ENCODE measurements at places on chromosomes 12 and 14.
A peak's percentile ranks its signal among the peaks of the same experiment; 100 is the strongest.

DNA sequence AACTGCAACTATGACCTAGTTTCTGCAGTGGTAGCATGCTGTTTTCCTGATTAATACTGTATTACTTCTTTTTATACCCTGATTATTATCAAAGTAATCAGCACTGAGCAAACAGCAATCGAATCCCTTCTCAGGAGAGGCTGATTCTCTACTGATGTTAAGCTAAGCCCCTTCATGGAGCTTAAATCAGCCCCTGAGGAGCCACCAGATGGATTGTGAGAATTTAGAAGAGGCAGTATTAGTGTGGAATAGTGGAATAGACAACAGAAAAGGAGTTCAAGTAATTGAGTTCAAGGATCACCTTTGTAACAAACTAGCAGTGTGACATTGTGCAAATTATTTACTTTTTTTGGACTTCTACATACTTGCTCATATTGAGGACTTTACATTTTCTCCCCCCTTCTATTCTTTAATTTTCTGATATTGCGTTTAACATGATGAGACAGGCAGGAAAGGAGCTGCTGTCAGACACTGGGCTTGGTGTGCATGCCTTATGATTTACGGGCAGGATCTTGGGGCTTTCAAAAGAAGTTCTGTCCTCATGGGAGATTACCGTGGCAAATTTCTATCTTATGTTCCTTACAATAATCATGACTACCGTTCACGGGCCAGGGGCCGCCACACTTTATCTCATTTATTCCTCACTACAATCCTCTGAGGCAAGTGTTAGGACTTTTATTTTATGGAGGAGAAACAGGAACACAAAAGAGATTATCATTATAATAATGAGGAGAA, 68.0 kb downstream of the PTPRR start:
- no peaks in the 10 kb centered on the region for H3K27me3 ChIP-seq
- no peaks in the 10 kb centered on the region for H3K4me1 ChIP-seq
- H3K4me3 ChIP-seq, result no peak overlapping the region
- H3K27ac ChIP-seq, result no peak overlapping the region

- DNase-seq, result no peak
- H3K27ac ChIP-seq, result no peak overlapping the region
- no peaks in the 10 kb centered on the region for H3K4me1 ChIP-seq
- peaks cover 69% of the 10 kb centered on the region for H3K27me3 ChIP-seq
Observed at GRCh38 chr12:4210183-4210582, 63.4 kb upstream of the CCND2 start.

GRCh38 chr12:10354502-10354901, 35.3 kb downstream of the KLRK1 start:
- DNase-seq, result peak; percentile 46
- no peaks in the 10 kb centered on the region for H3K27me3 ChIP-seq
- H3K4me1 ChIP-seq, result peaks cover 10% of the 10 kb centered on the region
- H3K27ac ChIP-seq, result no peak overlapping the region

- no peaks in the 10 kb centered on the region for H3K36me3 ChIP-seq
- H3K4me1 ChIP-seq, result peaks cover 15% of the 10 kb centered on the region
- H3K27ac ChIP-seq, result no peak overlapping the region
- H3K4me3 ChIP-seq, result peak overlapping the region; percentile 76
- H3K27me3 ChIP-seq, result no peaks in the 10 kb centered on the region
Observed at GRCh38 chr12:104050436-104050835, 449 bp upstream of the GLT8D2 start.

- no peak overlapping the region for H3K27ac ChIP-seq
- no peaks in the 10 kb centered on the region for H3K27me3 ChIP-seq
- no peaks in the 10 kb centered on the region for H3K36me3 ChIP-seq
- H3K4me3 ChIP-seq, result no peak overlapping the region
Observed at GRCh38 chr14:36834293-36834692, 172.6 kb downstream of the PAX9 start.

GRCh38 chr12:71671816-71672215, 7.7 kb downstream of the THAP2 start:
- no peaks in the 10 kb centered on the region for H3K4me1 ChIP-seq
- DNase-seq, result no peak
- no peak overlapping the region for H3K27ac ChIP-seq
- H3K4me3 ChIP-seq, result no peak overlapping the region

- no peak overlapping the region for H3K27ac ChIP-seq
- H3K4me3 ChIP-seq, result no peak overlapping the region
- H3K4me1 ChIP-seq, result no peaks in the 10 kb centered on the region
Observed at GRCh38 chr14:78307671-78308070, 137.5 kb downstream of the NRXN3 start.

DNA sequence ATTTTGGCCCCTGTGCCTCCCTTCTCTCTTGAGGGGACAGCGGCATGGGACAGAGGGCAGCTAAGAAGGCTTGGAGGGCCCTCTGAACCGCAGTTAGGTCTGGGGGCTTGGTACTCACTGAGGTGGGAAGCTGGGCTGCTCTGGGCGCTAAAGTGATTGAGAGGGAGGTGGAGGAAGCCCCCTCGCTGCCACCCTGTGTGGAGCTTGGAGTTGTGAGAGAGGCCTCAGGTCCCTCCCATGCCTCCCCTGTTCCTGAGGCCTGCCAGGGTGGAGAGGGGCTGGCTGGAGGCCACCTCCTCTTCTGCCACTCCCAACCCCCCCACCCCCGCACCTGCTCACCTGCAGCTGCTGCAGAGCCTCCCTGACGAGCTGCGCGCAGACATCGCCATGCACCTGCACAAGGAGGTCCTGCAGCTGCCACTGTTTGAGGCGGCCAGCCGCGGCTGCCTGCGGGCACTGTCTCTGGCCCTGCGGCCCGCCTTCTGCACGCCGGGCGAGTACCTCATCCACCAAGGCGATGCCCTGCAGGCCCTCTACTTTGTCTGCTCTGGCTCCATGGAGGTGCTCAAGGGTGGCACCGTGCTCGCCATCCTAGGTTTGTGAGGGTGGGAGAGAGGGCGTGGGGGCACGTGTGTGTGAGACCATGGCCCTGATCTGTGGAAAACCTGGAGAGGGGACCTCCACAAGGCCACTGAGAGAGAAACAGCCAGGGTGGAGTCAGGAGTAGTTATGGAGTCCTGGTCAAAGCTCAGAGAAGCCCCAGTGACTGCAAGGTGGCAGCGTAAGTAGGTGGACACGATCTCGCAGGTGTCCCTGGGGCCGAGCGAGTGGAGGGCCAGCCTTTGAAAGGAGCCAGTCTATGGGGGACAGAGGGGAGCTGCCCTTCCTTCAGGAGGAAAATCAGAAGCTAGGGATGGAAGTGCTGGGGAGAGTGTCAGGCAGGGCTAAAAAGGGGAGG, 11.2 kb downstream of the KCNH3 start:
- no peaks in the 10 kb centered on the region for H3K4me1 ChIP-seq
- no peak for DNase-seq
- no peak overlapping the region for H3K4me3 ChIP-seq
- no peak overlapping the region for H3K27ac ChIP-seq
- no peaks in the 10 kb centered on the region for H3K27me3 ChIP-seq

DNA sequence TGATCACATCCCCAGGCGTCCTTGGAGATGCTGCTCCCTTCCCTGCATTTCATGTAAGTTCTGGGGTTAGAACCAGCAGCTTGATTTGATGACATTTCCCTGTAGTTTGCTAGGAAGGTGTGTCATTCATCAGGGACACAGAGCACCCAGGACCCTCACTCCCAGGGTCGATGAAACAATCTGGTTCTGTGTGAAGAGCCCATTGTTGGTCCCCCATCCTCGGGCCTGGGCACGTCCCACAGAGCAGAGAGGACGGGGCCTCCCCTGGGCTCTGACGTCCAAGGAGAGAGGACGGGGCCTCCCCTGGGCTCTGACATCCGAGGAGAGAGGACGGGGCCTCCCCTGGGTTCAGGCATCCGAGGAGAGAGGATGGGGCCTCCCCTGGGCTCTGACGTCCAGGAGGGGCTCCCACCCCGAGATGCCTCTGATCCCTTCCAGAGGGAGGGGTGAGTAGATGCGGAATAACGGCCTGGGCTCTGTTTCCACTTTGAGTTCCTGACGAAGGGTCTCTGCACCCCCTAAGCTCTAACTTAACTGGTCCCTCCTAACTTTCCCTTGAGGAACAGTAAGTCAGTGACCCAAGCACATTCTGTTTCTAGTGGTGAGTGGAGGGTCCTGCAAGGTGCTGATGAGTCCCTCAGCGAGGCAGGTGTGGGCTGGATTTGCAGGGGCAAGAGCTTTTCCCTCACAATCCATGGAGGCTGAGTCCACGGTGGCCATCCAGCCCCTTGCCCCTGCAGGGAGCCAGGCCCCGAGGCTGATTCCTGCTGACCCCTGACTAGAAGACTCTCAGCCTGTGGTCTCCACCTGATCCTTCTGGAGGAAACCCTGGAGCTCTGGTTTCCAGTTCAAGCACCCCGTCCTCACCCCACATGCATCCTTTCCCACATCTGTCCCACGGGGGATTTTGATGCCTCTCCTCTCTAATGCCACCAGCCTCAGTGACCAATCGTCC, 35.5 kb upstream of the SFSWAP start:
- no peak overlapping the region for H3K4me3 ChIP-seq
- H3K27ac ChIP-seq, result no peak overlapping the region
- 0 out of 2 replicates have a peak, but pooled peaks cover 5% of the 10 kb centered on the region for H3K4me1 ChIP-seq
- H3K27me3 ChIP-seq, result peaks cover 37% of the 10 kb centered on the region
- no peaks in the 10 kb centered on the region for H3K36me3 ChIP-seq

DNA sequence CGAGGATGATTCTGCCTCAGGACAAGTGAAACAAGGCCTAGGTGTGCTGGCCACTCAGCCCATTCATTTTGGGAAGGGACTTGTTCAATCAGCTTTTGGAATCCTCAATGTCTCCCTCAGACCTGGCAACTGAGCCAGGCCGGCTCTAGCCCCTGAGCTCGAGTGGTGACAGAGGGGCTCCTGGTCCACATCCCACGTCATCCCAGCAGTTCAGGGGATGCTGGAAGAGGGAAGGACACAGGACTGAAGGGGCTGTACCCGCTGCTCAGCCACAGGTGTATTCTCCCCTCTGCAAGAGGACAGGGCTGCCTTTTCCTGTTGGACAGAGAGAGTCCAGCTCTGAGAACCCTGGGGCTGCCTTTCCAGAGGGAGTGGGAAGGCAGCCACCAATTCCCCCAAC, 244.6 kb upstream of the SFSWAP start:
- DNase-seq, result no peak
- no peak overlapping the region for H3K27ac ChIP-seq
- H3K4me3 ChIP-seq, result no peak overlapping the region
- peaks cover 64% of the 10 kb centered on the region for H3K27me3 ChIP-seq

GRCh38 chr14:101604228-101604934, 43.1 kb downstream of the DIO3 start:
- H3K27me3 ChIP-seq, result peaks cover 35% of the 10 kb centered on the region
- H3K36me3 ChIP-seq, result no peaks in the 10 kb centered on the region
- no peak for DNase-seq

Measured in PC-3 (cell line).